ENCODE measurements at places on chromosomes 7 and 10.

GRCh38 chr7:131689662-131690234, 133.3 kb upstream of the PODXL start:
- no peak for DNase-seq

GRCh38 chr7:29139191-29139590, 7.1 kb downstream of the CPVL start:
- DNase-seq = no peak

GRCh38 chr7:5195157-5195556, 5.1 kb downstream of the WIPI2 start:
- no peak for DNase-seq

GRCh38 chr7:36787933-36788378, 63.7 kb upstream of the AOAH start:
- DNase-seq = no peak

DNA sequence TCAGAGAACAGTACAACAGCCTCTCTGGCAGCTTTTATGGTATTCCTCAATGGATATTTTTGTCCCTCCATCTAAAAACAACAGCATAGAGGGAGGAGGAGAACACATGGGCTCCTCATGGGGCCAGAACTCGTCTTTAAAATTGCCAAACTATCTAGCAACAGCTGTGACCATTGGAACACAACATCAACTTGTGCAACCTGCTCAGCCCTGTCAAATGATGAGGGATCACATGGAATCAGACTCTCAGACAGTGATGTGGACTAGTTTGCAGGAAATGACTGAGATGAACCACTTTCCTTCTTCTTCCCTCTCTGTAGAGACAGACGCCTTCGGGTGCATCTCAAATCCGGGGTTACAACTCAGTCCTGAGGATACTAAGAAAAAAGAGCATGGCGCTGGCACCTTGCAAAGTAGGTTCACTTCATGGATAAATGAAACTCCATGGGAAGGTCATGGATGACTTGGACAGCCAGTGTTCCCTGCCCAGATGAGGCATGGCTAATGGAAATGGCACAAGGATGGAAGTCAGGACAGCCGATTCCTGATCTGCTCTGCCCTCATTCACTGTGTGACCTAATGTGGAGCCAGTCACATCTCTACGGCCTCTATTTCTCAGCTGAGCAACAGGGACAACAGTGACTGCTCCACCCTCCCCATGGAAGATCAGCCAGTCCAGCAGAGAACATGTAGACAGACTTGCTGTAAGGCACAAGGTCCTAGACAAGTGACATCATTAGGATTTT, 24.6 kb upstream of the DGKI start:
- DNase-seq = no peak

GRCh38 chr10:119449760-119450461, 92.6 kb downstream of the RGS10 start:
- no peak for DNase-seq

DNA sequence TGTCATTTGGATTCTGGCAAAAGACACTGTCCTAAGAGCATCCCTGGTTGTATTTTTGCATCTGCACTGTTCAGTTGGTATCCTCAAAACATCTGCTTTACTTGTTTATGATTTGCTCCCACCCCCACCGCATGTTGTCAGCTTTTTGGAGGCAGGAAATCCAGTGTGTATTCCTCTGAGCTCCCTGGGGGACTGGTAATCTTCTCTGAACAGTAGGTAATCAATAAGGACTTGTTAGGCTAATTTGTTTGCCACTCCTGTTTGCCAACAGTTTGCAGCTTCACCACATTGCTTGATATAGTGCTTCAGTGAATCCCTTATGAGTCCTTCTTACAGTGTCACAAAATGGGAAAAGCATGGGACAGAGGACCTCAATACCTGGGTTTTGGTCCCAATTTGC, 49.1 kb downstream of the FEZF1 start:
- DNase-seq = no peak

DNA sequence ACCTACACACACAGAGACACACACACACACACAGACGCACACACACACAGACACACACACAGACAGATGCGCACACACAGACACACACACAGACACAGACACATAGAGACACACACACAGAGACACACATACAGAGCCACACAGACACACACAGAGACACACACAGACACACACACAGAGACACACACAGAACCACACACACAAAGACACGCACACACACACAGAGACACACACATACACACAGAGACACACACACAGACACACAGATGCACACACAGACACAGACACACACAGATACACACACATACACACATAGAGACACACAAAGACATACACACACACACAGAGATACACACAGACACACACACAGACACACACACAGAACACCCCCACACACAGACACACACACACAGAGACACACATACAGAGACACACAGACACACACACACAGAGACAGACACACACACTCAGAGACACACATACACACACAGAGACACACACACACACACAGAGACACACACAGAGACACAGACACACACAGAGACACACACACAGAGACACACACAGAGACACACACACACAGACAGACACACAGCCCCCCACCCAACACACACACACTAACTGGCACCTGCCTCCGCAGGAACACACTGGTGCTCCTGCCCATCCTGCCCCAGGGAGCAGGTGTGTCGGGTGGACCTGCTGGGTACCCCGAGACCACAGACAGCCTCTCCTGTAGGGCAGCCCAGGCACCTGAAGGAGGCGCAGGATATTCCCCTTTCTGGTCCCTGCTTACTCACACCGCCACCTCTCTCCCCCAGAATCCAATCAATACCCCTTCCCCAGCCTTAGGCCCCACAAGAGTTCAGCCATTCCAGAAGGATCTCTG, 5.4 kb upstream of the FZD9 start:
- no peak for DNase-seq

- DNase-seq = no peak
Observed at GRCh38 chr10:32317795-32318357, 29.1 kb downstream of the EPC1 start.
